HTR-8/SVneo (cell line): ENCODE measurements at places on chromosomes 3 and 15.

DNA sequence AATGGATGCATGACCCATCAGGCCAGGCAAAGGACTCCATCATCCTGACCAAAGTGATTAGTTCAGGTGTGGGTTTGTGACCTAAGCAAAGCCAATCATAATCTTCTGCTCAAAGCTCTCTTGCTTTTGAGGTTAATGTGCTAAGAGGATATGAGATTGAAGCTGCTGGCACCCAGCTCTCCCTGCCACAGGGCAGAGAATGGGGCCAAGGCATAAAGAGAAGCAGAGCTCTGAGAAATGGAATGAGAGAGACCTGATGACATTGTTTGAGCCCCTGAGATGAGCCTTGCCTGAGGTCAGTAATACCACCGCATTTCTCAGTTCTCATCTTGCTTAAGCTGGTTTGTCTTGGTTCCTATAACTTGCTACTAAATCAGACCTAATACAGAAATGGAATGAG lies 6.4 kb upstream of the PARP6 start:
- no peak for DNase-seq

- DNase-seq: no peak
Observed at GRCh38 chr3:16529264-16529663, 15.8 kb upstream of the RFTN1 start.

- no peak for DNase-seq
Observed at GRCh38 chr3:31431321-31431720, 101.4 kb upstream of the STT3B start.

DNA sequence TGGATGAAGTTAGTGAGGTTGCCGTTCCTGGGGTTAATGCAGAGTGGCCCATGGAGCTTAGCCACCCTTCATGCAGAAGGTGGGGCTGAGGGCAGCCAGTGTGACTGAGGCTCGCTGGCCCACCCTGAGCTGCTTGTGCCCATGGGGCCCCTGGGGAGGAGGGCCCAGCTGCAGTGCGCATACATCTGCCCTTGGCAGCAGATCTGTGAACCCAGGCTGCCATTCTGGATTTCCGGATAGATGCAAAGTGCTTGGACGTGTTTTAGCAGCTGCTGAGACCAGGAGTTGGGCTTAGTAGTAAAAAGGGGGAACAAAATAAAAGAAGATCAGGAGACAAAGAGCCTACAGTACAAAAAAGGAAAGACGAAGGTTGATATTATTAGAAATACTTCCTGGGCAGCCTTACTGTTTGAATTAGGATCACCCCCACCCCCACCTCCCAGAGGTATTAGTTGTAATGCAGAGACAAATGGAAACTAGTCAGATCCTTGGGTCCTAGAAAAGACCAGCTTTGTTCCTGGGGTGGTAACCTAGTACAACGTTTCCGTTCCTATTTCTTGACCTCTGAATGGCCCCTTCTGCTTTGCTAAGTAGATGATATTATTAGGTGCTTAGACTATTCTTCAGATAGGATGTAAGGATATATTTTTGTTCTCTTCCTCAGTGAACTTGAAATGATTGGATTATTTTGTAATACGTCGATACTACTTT lies 70.2 kb downstream of the IGF1R start:
- no peak for DNase-seq

GRCh38 chr15:73867426-73867825 lies 5.9 kb upstream of the TBC1D21 start:
- DNase-seq: no peak

- DNase-seq: no peak
Observed at GRCh38 chr3:116423374-116423773, 21.9 kb downstream of the LSAMP start.

DNA sequence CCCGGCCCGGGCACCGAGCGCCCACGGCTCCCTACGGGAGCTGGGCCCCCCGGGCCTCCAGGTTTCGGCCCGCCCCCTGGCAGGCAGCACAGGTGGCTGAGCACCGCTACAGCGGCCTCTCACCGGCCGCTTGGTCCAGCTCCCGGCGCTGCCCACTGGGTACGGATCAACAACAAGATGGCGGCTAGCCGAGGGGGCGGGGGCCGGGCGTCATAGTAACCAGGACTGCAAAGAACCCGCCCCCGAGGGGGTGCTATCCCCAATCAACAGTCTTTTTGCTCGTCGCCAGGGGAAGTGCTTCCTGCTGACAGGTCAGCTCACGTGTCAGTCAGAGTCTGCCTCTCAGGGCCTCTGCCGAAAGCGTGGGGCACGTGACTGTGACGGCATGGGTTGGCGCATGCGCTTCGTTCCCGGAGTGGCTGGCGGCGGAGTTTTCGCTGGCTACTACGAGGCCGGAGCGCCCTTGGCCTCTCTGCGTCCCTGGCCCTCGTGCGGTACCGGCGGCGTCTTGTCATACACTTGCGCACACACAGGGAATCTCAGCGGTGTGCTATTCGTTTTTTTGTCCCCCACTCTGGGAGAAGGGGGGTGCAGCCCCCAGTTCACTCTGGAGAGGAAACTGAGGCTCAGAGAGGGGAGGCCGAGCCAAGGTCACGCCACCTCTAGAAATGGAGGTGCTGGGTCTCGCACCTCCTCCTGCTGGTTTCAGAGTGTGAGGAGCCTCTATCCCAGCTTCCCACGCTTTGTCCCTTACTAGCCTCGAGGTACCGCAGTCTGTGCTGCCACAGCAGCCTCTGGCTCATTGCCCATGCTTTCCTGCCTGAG lies at the start of gene IP6K1:
Gene IP6K1 (minus strand): TSS at position 186 of the 825 bp plus-strand sequence. CDS start 38,502 bp downstream, outside the sequence.
- DNase-seq: peak; percentile 100

DNA sequence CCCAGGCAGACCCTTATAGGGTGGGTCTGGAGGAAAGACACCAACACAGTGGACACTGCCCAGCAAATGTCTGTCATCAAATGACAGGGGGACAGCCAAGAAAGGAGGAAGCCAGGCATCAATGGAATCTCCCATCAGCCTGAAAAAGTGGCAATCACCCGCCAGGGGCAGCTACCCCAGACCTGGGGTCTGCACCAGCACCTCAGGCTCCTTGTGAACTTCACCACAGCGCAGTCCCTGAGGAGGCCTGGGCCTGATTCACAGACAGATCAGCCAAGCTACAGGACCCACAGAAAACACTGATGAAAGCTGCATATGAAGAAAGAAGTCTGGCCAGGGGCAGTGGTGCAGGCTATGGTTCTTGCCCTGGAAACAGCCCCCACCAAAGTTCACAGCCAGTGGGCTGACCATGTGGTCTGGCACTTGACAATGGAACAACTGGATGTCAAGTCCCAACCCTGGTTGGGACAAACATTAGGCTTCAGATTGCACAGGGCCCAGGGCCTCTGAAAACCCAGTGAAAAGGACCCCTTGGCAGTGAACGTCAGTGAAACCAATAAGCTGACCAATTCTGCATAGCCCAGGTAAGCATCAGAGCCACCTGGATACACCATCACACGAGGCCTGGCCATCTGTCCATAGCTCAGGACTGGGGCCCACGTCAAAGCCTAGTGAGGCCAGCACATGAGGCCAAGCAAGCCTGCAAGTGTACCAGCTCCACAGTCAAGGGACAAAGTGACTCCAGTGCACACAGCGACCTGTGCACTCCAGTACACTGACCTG lies 29.1 kb downstream of the ALS2CL start:
- DNase-seq: no peak

GRCh38 chr3:4223777-4224176 lies 79.4 kb upstream of the SETMAR start:
- DNase-seq: no peak

DNA sequence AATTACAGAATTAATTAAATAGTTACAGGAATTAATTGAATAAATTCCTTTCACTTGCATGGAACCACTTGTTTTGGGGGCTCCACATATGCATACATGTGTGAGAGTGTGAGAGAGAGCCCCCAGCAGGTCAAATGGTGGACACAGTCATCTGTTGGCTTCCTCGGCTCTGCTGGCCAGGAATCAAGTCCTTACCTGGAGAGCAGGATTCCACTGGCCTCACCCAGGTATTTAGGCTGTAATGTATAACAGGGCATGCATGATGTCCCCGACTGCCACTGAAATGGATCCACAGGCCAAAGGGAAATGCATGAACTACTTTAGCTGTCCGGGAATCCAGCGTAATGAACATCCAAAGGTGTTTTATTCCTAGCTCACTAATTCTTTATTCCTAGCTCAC lies 139.7 kb upstream of the SMAD3 start:
- DNase-seq: no peak

GRCh38 chr15:60423537-60423936 lies 25.8 kb upstream of the ANXA2 start:
- peak; percentile 56 for DNase-seq

DNA sequence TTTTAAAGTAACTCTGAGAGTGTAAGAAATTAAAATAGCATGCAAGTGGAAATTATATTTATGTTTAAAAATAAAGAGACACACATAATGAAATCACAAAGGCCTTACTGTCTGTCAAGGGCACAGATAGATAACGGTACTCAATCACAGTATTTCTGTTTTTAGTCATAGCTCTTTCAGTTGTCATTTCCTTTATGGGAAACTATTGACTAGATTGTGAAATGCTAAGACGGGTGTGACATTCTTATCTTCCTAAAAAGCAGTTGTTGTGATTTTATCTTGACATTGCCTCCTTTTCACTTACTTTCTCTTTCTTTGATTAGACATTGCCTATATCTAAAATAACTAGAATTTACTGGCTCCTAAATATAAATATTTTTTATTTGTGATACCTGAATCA lies 100.1 kb upstream of the PLSCR5 start:
- DNase-seq: no peak
